Central memory CD8-positive, alpha-beta T cell (primary cell): ENCODE measurements at places on chromosomes 11 and 22.
A peak's percentile ranks its signal among the peaks of the same experiment; 100 is the strongest.

- peaks cover 1% of the 10 kb centered on the region for H3K36me3 ChIP-seq
- no peak overlapping the region for H3K4me3 ChIP-seq
- no peaks in the 10 kb centered on the region for H3K27me3 ChIP-seq
- DNase-seq = no peak
Observed at GRCh38 chr11:87230995-87231394, 193.3 kb downstream of the TMEM135 start.

DNA sequence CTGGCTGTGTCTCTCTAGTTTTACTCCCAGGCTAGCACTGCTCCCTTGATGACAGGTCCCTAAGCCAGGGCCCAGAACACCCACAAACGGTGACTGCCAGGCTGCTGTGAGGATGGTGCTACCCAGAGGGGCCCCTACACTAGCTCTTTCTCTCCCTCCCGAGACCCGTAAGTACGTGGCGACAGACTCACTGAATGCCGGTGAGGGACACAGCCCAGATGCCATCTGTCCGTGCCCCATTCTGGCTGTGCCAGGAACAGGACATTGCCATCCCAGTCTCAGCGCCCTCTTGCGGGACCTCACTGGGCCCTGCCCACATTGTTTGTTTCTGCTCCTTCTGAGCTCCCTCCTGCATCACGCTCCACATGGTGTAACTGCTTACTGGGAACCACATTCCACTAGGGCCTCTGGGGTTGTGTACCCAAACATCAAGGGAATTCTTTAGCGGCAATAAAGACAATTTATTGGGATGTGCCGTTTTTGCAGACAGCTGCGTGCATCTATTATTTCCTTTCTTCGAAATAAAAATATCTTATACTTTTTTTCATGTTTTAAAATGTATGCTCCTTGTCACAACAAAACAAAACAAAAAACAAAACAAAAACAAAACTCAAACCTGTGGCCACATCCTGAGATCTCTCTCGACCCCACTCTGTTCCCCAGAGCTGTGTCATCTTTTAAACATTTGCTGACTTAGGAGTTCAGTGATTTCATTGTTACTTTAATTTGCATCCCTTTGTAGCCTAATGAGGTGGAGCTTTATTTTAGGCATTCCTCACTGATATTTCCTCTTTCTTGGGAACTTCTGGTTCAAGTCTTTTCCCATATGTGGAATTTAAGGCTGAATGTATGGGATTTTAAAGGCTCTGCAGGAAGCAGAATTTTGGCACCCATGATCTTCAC is 4.4 kb upstream of the TPCN2 start:
- no peak overlapping the region for H3K4me3 ChIP-seq
- no peak overlapping the region for H3K27ac ChIP-seq
- H3K27me3 ChIP-seq = no peaks in the 10 kb centered on the region
- peaks cover 9% of the 10 kb centered on the region for H3K4me1 ChIP-seq
- no peaks in the 10 kb centered on the region for H3K36me3 ChIP-seq

- H3K27ac ChIP-seq = no peak overlapping the region
- H3K4me3 ChIP-seq = no peak overlapping the region
- H3K4me1 ChIP-seq = no peaks in the 10 kb centered on the region
- no peak for DNase-seq
- H3K27me3 ChIP-seq = peaks cover 38% of the 10 kb centered on the region
- H3K36me3 ChIP-seq = no peaks in the 10 kb centered on the region
Observed at GRCh38 chr11:35540526-35540925, 15.1 kb upstream of the PAMR1 start.

DNA sequence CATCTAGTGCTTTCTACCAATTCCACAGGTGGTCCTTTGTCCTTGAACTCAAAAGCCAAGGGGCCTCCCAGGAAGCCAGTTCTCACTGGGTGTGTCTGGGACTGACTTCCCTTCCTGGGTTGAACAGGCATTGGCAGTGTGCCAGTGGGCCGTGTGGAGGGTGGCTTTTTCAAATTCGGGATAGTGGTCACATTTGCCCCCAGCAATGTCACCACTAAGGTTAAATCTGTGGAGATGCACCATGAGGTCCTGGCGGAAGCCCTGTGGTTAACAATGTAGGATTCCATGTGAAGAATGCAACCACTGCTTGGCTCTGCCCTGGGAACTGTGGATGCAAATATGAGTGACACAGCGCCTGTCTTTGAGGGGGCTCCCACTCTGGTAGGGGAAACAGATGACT is 53.2 kb upstream of the MTNR1B start:
- no peak for DNase-seq
- no peaks in the 10 kb centered on the region for H3K36me3 ChIP-seq
- H3K27ac ChIP-seq = no peak overlapping the region
- no peaks in the 10 kb centered on the region for H3K4me1 ChIP-seq
- H3K4me3 ChIP-seq = no peak overlapping the region

- no peak for DNase-seq
- H3K27me3 ChIP-seq = peaks cover 22% of the 10 kb centered on the region
- no peaks in the 10 kb centered on the region for H3K4me1 ChIP-seq
- H3K4me3 ChIP-seq = no peak overlapping the region
- H3K27ac ChIP-seq = no peak overlapping the region
Observed at GRCh38 chr22:21991304-21991596, 8.7 kb upstream of the TOP3B start.

- peaks cover 1% of the 10 kb centered on the region for H3K36me3 ChIP-seq
- no peak for DNase-seq
- H3K27me3 ChIP-seq = no peaks in the 10 kb centered on the region
- H3K4me1 ChIP-seq = peaks cover 39% of the 10 kb centered on the region
- peak overlapping the region; percentile 72 for H3K27ac ChIP-seq
Observed at GRCh38 chr11:12177739-12178338, 67.4 kb downstream of the MICAL2 start.

DNA sequence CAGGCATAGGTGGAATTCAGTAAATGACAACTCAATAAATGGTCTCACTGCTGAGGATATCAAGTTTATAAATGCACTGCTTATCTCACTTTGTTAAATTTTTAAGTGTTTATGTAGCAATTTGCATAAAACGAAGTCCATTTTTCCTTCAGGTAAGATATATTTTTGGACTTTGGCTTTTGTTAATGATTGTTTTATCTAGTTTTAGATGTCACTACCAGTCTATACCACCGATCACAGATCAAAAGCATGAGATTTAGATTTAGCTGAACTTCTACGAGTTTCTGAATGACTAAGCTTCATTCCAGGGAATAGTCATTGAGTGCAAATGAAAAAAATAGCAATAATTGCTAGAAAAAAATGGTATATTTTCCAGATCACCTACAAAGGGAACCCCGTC is 12.8 kb upstream of the SLC5A12 start:
- H3K27me3 ChIP-seq = no peaks in the 10 kb centered on the region
- H3K4me3 ChIP-seq = no peak overlapping the region
- H3K4me1 ChIP-seq = no peaks in the 10 kb centered on the region
- DNase-seq = no peak
- no peak overlapping the region for H3K27ac ChIP-seq

- no peak for DNase-seq
- peaks cover 44% of the 10 kb centered on the region for H3K27me3 ChIP-seq
- H3K36me3 ChIP-seq = no peaks in the 10 kb centered on the region
- no peaks in the 10 kb centered on the region for H3K4me1 ChIP-seq
- H3K4me3 ChIP-seq = no peak within 1 kb of the TSS
Observed at GRCh38 chr11:30586251-30587144, at the start of gene MPPED2. TSS of gene MPPED2 (minus strand) at chr11:30586353. CDS start at chr11:30580373, 5,980 bp downstream.
